ENCODE measurements at places on chromosomes 5 and 9.

- DNase-seq = no peak
These were observed 26.9 kb downstream of the CNOT6 start for GRCh38 chr5:180521101-180521500.

DNA sequence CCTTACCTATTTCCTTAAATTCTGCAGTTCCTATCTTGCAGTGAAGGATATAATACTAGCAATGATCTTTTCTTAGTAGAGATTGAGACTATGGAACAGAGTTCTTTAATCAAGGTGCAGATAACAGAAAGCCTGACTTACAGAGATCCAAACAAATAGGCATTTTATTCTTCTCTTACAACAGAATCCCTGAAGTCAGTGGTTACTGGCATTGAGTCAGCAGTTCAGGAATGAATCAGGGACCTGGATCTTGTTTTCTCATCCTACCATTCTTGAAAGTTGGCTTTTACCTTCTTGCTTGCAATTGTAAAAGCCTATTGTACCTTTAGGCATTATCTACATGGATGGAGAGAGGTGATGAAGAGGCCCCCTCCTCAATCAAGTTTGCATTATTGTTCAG lies 47.5 kb upstream of the TLE4 start:
- no peak for DNase-seq

- no peak for DNase-seq
These were observed 58.6 kb downstream of the GCNT4 start for GRCh38 chr5:74993743-74994142.

GRCh38 chr5:176654856-176655255 lies 7.6 kb downstream of the TSPAN17 start:
- DNase-seq = no peak

Data from NCI-H345 (cell line).